ENCODE measurements at places on chromosomes 2 and 18. TPM values are rescaled to one million over a fixed set of nuclear protein-coding genes. Genes with fewer than 3 reads are reported as not detected.

DNA sequence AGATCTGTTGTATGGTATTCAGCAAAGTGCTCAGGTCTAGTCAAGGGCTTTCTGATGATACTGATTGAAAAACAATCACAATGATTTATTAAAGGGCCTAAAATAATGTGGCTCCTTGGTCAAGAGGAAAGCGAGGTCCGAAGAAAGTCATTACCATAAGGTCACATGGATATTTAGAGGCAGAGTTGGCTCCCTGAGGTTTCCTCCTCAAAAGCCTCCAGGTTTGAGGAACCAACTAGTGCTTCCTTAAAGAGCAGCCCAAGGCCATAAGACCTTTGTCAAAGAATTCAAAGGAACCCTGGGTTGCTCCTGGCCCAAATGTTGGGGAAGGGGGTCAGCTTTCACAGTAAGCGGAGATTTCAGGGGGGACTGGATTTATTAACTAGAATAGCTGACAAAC lies 280.7 kb upstream of the ATP5MC3 start:
- DNase-seq: no peak

GRCh38 chr2:239534581-239535412 lies 134.0 kb upstream of the HDAC4 start:
- no peak for DNase-seq

- DNase-seq: no peak
These were observed 435.2 kb downstream of the ARHGAP15 start for GRCh38 chr2:143564419-143564818.

GRCh38 chr2:155583674-155584195 lies 748.8 kb downstream of the NR4A2 start:
- DNase-seq: no peak

GRCh38 chr2:145137211-145137610 lies 617.3 kb upstream of the ZEB2 start:
- DNase-seq: no peak

DNA sequence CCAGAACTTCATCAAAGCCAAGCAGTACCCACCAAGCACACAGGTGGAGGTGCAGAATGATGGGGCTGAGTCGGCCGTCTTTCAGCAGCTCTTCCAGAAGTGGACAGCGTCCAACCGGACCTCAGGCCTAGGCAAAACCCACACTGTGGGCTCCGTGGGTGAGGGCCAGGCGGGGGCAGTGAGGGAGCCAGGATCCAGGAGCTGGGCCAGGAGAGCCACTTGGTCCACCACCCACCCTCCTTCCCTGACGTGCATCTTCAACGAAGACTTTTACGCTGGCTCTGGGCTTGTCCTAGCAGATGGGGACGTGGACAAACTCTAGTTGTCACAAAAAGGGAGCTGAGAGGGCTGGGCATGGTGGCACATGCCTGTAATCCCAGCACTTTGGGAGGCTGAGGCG lies 11.8 kb downstream of the VIL1 start:
- DNase-seq: no peak

- no peak for DNase-seq
These were observed 170.3 kb upstream of the SETBP1 start for GRCh38 chr18:44510390-44510789.

LIMS4 gene
- 3.4 TPM for polyA plus RNA-seq

DNA sequence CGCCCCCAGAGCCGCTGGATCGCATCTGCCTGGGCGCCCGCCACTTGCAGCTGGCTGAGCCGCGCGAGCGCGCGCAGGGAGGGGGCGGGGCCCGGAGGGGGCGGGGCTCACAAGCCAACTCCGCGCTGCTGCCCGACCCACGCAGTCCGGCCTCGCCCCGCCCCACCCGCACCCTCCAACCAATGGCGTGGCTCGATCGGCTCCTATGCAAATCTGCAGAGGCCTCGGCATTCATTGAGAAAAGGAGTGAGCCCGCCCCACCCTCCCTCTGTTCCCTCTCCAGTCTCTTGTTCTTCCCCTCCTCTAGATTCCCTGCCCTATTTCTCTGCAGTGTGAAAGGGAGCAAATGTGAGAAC lies at the start of gene ALK:
Gene ALK, minus strand, starts transcription at position 27 of the 356 bp plus-strand sequence. CDS start 927 bp downstream, outside the sequence.
- peak; percentile 75 for DNase-seq

GRCh38 chr2:108128249-108128648 lies 111.5 kb upstream of the SULT1C3 start:
- DNase-seq: no peak

ANKRD62 gene
- not detected for polyA plus RNA-seq

CRYGC gene
- polyA plus RNA-seq: not detected

- no peak for DNase-seq
These were observed 6.9 kb downstream of the CEP68 start for GRCh38 chr2:65062843-65063825.

- DNase-seq: no peak
These were observed 27.1 kb downstream of the CREG2 start for GRCh38 chr2:101360232-101360631.

CRACDL gene
- polyA plus RNA-seq: 2.0 TPM

DNA sequence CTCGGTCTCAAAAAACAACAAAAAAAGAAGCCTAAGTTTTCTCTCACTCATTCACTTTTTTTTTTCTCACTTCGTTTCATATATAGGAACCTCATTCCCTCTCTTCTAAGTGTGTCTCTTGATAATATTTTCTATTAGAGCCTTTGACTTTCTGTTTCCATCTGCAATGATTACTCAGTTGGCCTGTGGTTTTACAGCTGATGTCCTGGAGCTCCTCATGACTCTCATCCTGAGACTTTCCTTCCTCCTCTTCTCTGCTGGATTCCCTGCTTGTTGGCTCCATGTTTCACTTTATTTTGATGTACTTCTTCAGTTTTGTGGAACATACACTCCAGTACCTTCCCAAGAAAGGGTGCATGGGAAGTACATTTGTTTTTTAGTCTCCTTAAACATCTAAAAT lies 154.2 kb upstream of the GATA6 start:
- no peak for DNase-seq

COLEC11 gene
- 0.56 TPM for polyA plus RNA-seq

FAM161A gene
- 14.3 TPM for polyA plus RNA-seq

GRCh38 chr2:158043181-158043948 lies 58.3 kb upstream of the UPP2 start:
- DNase-seq: no peak

DNA sequence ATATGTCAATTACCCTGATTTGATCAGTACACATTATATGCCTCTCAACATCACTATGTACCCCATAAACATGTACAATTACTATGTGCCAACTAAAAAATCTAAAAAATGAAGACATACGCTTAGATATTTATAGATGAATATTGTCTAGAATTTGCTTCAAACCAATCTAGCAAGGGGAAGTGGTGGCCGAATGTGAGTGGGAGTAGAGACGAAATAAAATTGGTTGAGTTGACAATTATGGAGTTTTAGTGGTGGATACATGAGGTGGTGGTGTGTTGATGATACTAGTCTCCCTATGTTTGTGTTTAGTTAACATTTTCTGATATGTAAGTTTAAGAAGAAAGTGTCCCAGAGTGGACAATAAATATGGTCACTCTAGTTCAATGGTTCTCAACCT lies 49.0 kb downstream of the SDC1 start:
- no peak for DNase-seq

GRCh38 chr2:8488001-8488738 lies 193.7 kb upstream of the ID2 start:
- DNase-seq: no peak

DNA sequence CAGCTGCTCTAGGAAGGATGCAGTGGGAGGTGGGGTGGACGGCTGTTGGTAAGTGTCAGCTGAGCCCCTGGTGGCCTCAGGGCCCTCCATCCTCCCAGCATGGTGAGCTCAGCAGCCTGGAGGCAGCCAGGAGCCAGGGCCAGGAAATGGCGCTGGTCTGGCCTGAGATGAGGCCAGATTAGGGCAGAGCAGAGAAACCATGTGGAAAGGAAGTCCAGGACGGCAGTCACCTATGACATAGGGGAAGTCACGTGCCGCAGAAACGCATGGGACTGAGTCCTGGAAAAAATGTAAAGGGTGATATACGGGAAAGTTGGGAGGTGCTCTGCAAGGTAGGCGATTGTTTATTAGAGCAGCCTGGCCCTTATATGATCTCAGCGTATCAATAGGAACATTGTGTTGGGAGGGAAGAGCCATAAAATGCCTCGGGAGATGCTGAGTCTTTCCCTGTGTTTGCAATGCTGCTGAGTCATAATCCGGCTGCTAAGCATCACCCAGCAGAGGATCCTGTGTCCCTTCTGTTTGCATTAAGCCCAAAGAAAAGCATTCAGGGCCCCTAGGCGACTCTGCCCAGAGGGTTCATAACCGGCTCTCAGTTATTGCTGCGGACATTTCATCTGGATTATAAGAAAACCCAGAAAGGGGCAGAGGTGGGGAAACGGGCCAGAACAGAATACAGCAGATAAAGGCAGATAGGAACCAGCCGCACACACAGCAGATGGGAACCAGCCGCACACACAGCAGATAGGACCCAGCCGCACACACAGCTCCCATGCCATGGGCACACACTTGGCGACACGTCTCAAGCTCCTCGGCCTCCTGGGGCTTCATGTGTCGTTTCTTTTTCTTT lies 30.3 kb upstream of the B3GNT7 start:
- DNase-seq: no peak

- no peak for DNase-seq
These were observed 67.4 kb downstream of the BARD1 start for GRCh38 chr2:214742119-214742518.

GRCh38 chr2:186594001-186594722 lies 4.3 kb downstream of the ITGAV start:
- no peak for DNase-seq

ACMSD gene
- 0.34 TPM for polyA plus RNA-seq

TRIB2 gene
- 47.0 TPM for polyA plus RNA-seq

GCC2 gene
- polyA plus RNA-seq: 19.1 TPM

DNA sequence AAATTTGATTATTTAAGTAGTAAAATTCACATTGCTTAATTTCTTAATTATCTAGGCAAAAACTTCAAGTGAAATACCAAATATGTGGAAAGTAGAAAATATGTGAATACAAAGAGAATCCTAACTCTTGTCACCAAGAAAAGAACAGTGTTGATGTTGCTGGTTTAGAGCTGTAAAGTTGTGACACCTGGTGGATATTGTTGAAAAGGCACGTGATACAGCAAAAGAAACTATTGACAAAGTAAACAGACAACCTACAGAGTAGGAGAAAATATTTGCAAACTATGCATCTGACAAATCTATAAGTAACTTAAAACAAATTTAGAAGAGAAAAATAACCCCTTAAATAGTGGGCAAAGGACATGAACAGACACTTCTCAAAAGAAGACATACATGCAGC lies 25.6 kb upstream of the ZC3H15 start:
- DNase-seq: no peak

DNA sequence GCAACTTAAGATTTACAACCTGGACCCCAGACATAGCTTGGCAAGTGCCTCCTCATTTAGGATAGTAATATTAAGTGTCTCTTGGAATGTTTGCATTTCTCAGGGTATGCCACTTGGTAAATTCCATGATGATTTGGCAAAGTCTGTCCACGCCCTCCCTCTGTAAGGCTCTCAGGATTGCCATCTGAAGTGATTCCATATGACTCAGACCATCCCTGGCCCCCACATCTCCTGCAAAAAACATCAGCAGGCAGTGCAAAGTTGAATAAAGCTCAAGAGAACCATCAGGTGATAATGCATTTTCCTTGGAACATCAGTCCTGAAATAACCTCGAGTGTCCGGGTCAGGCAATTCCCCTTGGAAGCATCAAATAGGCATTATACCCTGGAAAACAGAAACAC lies 27.1 kb upstream of the PIEZO2 start:
- peak; percentile 79 for DNase-seq

GRCh38 chr2:60311524-60311923 lies 241.9 kb downstream of the BCL11A start:
- DNase-seq: no peak

- DNase-seq: no peak
These were observed 356.0 kb upstream of the TNP1 start for GRCh38 chr2:217215877-217216276.

DNA sequence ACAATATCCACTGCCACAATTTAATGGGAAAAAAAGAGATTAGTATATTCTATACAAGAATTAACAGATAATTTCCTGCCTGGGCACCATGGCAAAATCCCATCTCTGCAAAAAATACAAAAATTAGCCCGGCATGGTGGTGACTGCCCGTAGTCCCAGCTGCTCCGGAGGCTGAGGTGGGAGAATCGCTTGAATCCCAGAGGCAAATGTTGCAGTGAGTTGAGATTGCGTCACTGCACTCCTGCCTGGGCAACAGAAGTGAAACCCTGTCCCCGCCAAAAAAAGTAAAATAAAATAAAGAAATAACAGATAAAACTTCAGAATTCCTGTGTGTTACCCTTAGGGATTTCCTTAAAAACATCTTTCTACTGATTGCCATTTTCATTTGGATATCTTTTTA lies 1194.8 kb upstream of the PIK3C3 start:
- DNase-seq: no peak

GRCh38 chr2:166044853-166045483 lies 82.9 kb downstream of the SCN1A start:
- DNase-seq: no peak

GRCh38 chr2:24328010-24328409 lies 32.3 kb downstream of the ITSN2 start:
- no peak for DNase-seq

CCDC121 gene
- 5.1 TPM for polyA plus RNA-seq

- DNase-seq: no peak
These were observed 1.4 kb downstream of the GPATCH11 start for GRCh38 chr2:37085731-37086147.

CSRNP3 gene
- polyA plus RNA-seq: 11.2 TPM

GRCh38 chr18:74611765-74612164 lies 14.1 kb downstream of the ZNF407 start:
- no peak for DNase-seq

- DNase-seq: no peak
These were observed 22.7 kb downstream of the BCL11A start for GRCh38 chr2:60530660-60531281.

DGKD gene
- polyA plus RNA-seq: 26.1 TPM

SLC5A7 gene
- polyA plus RNA-seq: 0.06 TPM

DNA sequence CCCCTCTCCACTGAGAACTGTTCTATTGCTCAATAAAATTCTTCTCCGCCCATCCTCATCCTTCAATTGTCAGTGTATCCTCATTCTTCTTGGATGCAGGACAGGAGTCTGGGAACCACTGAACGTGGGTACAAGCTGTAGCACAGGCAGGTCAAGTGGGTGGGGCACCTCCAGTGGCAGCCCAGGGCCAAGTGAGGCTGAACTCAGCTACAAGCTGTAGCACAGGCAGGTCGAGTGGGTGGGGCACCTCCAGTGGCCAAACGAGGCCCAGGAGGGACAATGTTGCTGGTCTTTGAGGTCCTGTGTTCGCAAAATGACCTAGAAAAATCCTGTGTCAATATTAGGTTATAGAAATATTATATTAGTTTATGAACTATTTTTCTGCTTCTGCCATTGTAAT lies 352.0 kb downstream of the TMX3 start:
- DNase-seq: no peak

- no peak for DNase-seq
These were observed at the start of gene GRB14 for GRCh38 chr2:164620873-164621763. GRB14 (minus strand) TSS chr2:164621482; CDS start chr2:164621309, 173 bp downstream.

Measured in hindlimb muscle (tissue), 1 donor.